ENCODE measurements at places on chromosomes 1 and 21. TPM values are rescaled to one million over a fixed set of nuclear protein-coding genes. Genes with fewer than 3 reads are reported as not detected.

DNA sequence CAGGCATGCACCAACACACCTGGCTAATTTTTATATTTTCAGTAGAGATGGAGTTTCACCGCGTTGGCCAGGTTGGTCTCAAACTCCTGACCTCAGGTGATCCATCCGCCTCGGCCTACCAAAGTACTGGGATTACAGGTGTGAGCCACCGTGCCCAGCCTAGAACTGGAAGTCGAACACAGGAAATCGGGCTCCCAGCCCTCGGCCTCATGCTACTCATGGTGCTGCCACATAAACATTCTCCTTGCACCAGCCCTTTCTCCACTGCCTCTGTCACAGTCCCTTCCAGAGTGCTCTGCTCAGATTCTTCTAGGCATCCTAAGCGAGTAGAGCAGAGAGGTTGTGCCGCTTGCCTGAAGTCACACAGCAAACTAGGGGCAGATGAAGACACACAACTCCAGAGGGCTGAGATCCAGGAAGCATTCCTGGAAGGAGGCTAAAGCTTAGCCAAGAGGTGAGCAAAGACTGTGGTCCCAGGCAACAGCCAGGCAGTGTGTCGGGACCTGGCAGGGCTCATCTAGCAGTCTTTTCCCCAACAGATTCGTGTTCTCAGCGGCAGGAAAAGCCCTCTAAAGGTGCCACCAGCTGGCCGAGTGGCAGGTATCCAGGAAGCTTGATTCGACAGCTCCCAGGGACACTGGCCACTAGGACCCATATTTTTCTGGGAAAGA lies 29.6 kb upstream of the NPPB start:
- DNase-seq, result no peak

DNA sequence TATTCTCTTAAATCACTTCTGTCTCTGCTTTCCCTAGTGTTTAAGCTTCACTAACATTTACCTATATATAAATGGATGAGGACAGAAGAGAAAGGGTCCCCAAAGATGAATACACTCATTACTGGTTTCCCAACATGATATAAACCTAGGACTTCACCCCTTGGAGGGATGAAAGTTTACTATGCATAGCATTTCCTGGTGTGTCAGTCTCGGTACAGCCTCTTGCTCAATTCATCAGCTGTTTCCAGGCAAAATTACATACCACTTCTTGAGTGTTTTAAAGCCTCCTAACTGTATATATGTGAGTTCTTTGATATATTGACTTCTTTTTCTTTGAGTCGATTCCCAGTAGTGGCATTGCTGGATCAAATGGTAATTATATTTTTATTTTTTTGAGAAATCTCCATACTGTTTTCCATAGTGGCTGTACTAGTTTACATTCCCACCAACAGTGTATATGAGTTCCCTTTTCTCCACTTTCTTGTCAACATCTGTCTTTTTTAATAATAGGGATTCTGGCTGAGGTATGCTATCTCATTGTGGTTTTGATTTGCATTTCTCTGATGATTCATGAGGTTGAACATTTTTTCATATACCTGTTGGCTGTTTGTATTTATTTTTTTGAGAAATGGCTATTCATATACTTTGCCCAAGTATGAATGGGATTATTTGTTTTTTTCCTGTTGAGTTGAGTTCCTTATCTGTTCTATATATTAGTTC lies 259.3 kb upstream of the CACYBP start:
- no peak for DNase-seq

DNA sequence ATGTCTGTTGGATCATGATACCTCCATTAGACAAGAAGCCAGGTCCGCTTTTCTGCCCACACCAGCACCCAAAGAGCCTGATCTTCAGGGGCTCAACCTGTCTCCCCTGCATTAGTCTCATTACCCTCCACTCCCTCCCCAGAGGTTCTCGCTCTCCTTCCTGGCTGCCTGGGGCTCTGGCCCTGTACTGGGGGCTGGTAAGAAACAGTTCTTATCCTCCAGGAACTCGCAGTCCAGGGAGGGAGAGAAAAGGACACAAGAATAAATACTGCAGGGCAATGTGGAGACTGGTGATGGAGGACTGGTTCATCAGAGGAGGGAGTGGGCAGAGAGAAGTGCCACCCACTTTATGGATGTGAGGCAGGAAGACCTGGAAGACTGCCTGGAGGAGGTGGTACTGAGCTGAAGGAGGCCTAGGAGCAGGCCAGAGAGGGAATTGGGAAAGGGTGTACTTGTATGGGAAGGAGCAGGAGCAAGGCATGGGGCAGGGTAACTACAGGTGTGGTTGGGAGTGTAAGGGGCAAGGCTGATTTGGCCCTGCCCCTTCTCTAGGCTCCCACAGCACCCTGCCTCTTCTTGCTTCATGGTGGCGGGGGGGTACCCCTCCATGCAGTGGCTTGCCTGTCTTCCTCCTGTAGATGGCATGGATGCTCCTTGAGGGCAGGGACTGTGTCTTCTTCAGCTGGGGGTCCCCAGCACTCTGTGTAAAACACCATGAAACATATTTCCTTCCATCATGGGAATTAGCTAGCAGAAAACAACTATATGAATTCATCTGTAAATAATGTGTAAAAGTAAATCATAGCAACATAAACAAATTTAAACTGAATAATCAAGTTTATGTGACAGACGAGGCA lies 5.0 kb downstream of the LRRC71 start:
- DNase-seq, result no peak

DNA sequence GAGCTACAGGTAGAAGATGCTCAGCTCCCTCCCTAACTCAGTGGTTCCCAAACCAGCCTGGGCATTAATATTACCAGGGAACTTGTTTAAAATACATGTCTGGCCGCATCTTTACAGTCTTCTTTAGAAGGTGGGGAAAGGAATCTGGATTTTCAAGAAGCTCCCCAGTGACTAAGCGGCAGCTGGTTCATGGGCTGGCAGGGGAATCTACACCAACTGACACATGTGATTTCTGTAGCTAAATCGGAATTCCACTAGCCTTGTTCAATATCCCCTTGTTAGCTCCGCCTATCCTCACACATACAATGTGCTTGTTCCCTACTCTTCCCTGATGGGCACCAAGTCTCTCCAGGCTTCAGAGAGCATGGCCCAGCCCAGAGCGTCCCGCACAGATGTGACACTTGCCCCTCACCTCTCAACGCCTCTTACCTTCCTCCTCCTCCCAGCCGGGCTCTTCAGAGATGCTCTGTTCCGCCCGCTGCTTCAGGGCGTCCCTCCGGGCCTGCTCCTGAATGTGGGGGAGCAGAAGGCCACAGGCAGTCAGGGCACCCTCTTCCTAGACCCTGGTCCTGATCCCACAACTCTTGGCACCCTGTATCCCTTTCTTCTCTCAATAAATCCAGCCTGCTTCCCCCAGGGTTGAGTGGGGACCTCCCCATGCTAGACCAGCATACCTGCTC lies 15.3 kb downstream of the TSSK3 start:
- DNase-seq, result no peak

Gene JAM2
- total RNA-seq, result 1.5 TPM

Gene SLC1A7
- total RNA-seq, result not detected

Gene SWT1
- total RNA-seq, result 3.4 TPM

All from RPMI7951 (cell line).